ENCODE measurements at places on chromosomes 3 and 15.
A peak's percentile ranks its signal among the peaks of the same experiment; 100 is the strongest.

DNA sequence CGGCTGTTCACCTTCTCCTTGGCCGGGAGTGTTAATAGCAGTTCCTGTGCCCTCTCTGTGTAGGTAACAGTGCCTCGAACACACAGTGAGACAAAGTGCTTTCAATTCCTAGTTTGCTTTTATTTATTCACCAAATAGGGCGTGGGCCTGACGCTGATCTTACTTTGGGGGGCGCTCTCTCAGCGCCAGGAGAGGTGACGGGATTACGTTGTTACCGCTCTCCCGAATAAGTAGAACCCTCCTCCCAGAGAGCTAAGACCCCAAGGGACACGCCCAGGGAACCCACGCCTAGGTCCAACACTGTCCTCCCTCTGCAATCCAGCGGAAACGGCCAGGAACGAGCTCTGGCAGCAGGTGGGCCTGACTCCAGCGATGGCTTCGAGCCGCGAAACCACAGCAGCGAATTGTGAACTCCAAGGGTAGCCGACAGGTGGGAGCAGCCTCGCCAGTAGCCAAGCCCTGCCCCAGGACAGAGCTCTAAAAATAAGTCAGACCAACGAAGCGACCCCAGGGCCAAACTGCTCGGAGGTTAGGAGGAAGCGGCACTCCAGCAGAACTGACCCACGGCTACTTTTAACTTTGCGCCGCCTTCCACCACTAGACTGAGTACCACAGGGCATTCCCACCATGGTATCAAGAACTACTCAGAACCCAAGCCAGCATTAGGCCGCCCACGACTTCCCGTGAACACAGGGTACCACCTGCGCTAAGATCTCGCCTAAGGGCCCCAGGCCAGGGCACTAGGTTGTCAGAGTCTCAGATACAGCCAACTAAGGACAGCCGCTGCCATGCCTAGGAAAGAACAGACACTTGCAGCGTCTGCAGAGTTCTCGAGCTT is 1.6 kb upstream of the SIN3A start:
- DNase-seq, result peak; percentile 2

DNA sequence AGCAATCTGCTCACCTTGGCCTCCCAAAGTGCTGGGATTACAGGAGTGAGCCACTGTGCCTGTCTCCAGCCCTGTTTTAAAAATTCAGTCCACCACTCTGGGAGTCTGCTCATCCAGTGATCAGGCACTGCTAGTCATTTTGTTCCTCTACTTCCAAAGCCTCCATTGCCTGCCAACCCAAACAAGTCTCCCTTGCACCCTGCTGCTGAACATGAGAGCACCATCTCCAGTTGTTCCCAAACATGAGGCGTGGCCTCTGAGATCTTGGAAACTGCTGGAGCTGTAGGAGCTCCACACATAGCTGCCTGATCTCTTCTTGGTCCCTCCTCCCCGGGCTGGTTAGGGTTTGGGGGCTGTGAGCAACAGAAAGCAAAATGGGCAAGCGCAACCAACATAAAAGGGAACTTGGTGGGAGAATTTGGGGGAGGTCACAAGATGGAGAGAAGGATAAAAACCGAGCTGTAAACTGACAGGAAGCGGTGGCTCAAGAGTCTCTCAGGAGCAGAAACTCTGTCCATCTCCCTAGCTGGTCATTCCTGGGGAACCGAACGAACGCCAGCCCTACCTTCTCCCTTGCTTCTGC is 49.6 kb upstream of the TLE3 start:
- DNase-seq, result no peak

GRCh38 chr3:177385831-177386301 is 188.6 kb upstream of the TBL1XR1 start:
- no peak for DNase-seq

GRCh38 chr3:17301271-17301670 is 416.5 kb downstream of the PLCL2 start:
- no peak for DNase-seq
